Stimulated activated CD4-positive, alpha-beta T cell treated with anti-CD3 and anti-CD28 coated beads, Interleukin-15, amount 100 ng/mL, for 24 hours (primary cell): ENCODE measurements at places on chromosomes 5 and 9.

- no peak for DNase-seq
Measured at GRCh38 chr9:92385001-92385400, 19.4 kb downstream of the OGN start.

DNA sequence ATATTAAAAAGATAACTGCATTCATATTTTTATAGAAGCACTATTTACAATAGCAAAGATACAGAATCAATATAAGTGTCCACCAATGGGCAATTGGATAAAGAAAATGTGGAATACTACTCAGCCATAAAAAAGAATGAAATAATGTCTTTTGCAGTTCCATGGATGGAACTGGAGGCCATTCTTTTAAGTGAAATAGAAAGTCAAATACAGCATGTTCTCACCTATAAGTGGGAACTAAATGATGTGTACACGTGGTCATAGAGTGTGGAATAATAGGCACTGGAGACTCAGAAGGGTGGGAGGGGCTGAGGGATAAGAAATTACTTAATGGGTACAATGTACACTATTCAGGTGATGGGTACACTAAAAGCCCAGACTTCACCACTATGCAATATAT is 53.2 kb downstream of the DENND1A start:
- DNase-seq, result no peak

DNA sequence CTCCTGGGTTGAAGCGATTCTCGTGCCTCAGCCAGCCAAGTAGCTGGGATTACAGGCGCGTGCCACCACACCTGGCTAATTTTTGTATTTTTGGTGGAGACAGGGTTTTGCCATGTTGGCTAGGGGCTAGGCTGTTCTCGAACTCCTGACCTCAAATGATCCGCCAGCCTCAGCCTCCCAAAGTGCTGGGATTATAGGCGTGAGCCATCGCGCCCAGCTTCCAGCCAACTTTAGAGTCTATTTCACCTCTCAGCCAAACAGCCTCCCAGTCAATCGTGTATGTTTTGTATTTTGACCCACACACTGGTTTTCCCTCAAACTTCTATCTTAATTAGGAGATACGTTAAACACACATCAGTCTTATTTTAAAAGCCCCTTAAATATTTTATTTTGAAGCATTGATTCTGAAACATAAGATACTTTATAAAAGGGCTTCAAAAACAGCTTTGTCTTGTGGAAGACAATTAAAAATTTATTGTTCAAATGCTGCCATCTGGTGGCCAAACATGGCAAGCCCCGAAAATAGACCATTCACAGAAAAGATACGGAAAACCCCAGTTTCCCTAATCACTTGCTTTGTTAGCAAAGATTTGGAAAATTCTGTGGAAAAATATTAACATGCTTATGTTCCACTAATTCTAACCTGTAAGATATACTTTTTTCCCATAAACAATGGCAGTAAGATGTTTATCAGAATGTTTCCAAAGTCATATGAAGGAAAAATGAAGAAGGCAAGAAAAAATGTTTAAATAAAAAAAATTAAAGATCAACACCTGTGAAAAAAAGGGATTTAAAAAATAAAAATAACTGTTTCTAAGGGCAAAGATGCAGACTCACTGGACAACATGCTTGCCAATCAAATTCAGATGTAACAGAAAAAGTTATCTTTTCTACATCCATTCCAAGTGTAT is 33.1 kb downstream of the APTX start:
- peak; percentile 63 for DNase-seq

DNA sequence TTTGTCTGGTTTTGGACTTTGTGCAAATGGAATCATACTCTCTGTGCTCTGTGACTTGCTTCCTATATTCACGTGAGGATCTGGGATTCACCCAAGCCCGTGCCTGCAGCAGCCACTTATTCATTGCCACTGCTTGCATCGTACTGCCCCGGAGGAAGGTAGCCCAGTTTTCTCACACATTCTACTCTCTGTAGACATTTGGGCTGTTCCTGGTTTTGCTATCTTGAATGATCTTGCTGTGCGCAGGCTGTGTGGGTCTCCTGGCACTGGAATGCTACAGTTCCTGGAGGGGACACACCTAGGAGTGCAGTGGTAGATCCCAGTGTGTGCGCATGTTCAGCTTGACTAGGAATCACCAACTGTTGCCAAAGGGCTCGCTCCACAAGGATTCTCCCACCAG is 99.2 kb upstream of the BOD1 start:
- no peak for DNase-seq

DNA sequence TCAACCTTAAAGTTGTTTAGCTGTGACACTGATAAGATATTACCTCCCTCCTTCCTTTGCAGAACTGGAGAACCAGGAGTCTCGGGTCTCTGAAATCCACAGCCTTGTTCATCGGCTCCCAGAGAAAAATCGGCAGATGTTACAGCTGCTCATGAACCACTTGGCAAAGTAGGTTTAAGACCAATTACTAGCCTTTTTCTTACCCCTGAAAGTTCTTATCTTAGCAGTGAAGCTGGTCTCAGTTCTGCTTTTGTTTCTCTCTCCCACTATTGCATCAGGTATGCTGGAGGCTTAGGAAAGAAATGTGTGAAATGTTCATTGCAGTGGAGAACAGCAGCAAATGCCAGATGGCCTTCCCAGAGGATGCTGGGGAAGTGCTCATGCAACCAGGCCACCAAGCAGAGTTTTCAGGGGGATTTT is 287.4 kb downstream of the ARHGAP26 start:
- DNase-seq, result no peak

- DNase-seq, result no peak
Measured at GRCh38 chr5:125298258-125298657, 551.8 kb upstream of the ZNF608 start.

DNA sequence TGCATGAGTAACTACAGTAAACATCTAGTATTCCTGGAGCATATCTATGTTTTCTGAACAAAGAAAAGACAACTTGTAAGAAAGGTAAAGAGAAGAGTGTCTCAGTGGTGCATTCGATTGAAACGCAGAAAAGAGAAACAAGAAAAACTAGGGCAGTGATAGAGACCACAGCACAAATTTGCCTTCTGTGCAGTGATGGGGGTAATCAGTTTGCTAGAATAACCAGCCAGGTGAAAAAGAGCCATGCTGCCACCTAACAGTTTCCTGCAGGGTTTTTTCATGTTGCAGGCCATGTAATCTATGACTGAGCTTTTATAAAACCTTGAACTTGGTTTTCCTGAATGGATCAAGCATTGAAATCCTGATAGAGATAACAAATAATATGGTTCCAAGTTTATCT is 198.4 kb upstream of the MEF2C start:
- no peak for DNase-seq

- peak; percentile 64 for DNase-seq
Measured at GRCh38 chr9:89532478-89532877, 34.6 kb upstream of the SEMA4D start.

- no peak for DNase-seq
Measured at GRCh38 chr5:124867137-124867704, 120.8 kb upstream of the ZNF608 start.

DNA sequence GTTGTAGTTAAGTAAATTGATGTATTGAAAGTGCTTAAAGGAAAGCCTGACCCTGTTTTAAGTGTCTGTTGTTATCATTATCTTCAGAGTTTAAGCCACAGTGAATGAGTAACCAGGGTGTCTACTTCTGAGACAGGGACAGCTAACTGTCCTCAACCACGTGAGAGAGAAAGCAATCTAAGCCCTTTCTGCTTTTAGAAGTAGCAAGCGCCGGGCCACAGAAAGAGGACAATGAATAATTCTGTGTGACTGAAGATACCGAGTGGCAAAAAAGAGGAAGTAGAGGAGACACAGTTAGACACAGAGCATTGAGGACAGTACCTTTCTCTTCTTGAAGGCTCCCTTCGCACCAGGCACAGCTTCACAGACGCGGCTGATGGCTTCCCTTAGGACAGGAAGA is 86.3 kb downstream of the S1PR3 start:
- no peak for DNase-seq

DNA sequence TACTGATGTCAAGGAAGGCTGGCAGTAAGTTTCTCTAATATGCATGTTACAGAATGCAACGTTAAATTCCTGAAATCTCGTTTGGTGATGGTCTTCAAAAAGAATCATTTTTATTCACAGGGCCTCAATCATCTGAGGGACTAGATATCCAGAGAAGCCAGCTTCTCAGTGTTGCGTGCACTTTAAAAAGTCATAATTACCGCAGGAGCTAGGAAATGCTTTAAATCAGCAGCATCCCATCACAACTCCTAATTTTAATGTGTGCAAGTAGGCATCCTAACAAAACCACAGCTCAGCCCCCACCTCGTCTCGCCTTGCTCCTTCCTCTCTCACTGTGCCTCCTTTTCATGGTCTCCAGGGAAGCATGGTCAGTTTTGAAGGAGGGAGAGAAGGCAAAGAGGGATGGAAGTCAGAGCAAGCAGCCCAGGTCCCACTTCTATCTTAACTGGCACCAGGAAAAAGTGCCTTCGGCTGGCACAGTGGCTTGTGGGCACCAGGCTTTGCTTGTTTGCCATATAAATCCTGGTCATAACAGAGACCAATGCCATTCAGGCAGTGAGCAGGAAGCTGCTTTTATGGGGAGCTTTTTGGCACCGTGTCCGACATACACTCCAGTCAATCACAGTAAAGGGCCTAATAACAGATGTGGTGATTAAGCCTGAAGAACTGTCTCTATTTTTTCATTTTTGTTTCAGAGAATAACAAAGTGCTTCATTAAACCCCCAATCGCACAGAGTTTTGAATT is 21.4 kb downstream of the MEGF10 start:
- no peak for DNase-seq

DNA sequence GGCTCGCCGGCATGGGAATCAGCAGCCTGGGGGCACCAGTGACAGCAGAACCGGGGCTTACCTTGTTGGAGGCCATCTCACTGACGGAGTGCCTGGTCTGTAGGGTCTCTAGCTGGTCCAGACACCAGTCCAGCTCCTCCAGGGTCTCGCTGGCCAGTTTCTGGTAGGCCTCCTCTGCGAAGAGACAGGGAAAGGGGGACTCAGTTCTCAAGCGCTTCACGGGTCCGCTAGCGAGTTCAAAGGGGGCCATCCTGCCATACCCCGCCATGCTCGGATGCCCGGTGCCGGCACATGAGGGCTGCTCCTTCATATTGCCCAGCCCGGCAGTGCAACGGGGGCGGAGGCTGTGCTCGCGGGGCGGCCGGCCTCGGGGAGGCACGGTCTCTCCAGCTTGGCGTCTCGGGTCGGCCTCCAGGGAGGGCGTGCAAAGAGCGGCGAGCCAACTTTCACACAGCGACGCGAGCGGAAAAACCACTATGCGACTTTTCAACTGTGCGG is 456.0 kb downstream of the RAB3C start:
- DNase-seq, result no peak

DNA sequence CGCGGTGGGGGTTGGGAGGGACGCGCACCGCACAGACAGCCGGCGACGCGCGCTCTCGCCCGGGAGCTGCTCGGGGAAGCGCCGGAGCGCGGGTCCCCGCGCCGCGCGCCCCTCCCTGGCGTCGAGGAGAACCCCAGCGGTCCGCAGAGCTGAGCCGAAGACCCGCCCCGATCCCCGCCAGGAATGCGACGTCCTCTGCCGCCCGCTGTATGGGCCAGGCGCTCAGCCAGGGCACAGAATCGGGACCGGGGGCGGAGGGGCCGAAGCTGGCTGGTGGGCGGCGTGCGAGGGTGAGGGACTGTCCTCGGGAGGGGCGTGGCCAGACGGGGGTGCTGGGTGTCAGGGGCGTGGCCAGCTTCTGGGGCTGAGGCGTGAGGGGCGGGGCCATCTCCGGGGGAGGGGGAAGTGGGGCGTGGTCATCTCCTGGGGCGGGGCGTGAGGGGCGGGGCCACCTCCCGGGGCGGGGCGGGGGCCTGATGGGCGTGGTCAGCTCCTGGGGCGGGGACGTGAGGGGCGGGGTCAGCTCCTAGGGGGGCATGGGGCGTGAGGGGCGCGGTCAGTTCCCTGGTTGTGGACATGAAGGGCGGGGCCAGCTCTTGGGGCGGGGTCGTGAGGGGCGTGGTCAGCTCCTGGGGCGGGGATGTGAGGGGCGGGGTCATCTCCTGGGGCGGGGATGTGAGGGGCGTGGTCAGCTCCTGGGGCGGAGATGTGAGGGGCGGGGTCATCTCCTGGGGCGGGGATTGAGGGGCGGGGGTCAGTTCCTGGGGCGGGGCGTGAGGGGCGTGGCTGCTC is 965 bp downstream of the PTGDS start:
- DNase-seq, result peak; percentile 73

DNA sequence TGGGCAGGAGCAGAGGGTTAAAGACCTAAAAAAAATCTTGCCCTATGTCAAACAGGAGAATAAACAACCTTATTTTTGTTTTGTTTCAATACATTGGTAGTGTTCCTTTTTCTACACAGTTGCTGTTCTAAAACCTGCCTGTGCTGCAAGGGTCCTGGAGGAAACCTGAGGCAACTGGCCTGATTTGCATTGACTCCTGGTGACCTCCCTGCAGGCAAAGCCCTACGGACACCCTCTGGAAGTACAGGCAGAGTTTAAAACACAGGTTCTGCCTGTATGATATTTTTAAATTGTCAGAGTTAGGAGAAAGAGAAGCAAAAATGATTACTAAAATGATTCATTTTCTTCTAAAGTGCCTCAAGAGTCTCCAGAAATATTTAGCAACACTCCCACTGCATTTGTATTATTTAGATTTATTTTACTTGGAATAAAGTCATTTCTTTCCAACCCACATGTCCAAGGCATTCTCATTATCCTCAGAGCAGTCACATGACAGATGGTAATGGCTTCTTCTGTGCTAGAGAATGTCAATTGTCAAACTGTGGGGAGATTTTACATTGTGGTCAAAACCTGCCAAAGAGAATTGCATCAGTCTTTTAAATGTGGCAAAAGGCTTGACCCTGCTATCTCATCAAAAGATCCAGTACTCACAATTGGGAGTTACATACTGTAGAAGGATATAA is 559.6 kb downstream of the CETN3 start:
- no peak for DNase-seq

- DNase-seq, result no peak
Measured at GRCh38 chr5:80703291-80703690, 48.5 kb upstream of the DHFR start.

GRCh38 chr5:34042321-34042720 is 692 bp downstream of the C1QTNF3 start:
- no peak for DNase-seq

DNA sequence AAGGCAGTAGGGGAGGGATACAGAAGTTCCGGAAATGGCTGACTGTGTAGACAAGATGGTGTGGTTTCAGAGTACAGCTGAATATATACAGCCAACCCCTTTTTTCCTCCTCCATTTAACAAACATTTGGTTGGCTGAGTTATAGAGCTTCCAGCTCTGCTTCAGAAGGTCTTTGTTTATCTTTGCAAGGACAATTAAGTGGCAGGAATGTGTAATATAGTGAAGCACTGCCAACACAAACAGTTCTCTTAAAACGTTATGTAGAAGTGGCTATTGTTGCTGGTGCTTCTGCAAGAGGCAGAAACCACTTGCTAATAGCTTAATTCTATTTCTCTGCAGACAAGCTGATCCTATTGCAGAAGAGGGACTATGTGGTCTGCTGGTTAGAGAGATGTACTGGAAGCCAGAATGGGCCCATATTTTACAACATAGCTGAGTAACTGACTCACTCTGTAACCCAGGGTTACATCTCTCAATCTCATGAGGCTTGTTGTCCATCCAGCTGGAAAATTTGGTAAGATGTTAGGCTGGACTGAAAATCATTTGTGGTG is 62.7 kb upstream of the OSMR start:
- no peak for DNase-seq

GRCh38 chr9:107710953-107711352 is 221.4 kb upstream of the KLF4 start:
- DNase-seq, result no peak

GRCh38 chr9:95962936-95963335 is 87.4 kb downstream of the ERCC6L2 start:
- DNase-seq, result no peak
